OCI-LY7 (cell line): ENCODE measurements at places on chromosomes 11 and 22. TPM values are rescaled to one million over a fixed set of nuclear protein-coding genes. Genes with fewer than 3 reads are reported as not detected.

Gene TEAD1
- total RNA-seq = 3.6 and 5.6 TPM in 2 replicates

Gene RBM14
- 227 and 243 TPM in 2 replicates for total RNA-seq

Gene SMC1B
- total RNA-seq = 0.08 TPM in 1 of 2 replicates, not detected in the other

Gene TMEM121B
- 0.09 and 0.15 TPM in 2 replicates for total RNA-seq
